Stimulated activated CD8-positive, alpha-beta memory T cell treated with anti-CD3 and anti-CD28 coated beads, Interleukin-7, amount 100 ng/mL, for 48 hours (primary cell): ENCODE measurements at places on chromosomes 3 and 15.

DNA sequence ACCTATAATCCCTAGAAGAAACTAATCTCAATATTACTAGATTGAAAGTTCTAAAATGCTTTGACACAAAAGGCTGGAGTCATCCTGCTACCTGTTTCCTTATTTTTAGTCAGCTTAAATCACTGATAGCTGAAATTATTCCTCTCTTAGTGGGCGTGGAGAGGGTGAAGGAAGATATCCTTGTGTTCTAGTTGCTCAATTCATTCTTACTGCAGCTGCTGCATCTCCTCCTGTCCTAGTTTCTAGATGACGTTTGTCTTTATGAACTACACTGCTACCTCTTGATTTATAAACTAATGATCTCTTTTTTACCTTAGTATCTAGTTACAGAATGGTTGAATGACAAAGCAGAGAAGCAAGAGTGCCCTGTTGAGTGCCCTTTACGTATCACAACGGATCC is 50.7 kb downstream of the SETD5 start:
- no peak for DNase-seq

DNA sequence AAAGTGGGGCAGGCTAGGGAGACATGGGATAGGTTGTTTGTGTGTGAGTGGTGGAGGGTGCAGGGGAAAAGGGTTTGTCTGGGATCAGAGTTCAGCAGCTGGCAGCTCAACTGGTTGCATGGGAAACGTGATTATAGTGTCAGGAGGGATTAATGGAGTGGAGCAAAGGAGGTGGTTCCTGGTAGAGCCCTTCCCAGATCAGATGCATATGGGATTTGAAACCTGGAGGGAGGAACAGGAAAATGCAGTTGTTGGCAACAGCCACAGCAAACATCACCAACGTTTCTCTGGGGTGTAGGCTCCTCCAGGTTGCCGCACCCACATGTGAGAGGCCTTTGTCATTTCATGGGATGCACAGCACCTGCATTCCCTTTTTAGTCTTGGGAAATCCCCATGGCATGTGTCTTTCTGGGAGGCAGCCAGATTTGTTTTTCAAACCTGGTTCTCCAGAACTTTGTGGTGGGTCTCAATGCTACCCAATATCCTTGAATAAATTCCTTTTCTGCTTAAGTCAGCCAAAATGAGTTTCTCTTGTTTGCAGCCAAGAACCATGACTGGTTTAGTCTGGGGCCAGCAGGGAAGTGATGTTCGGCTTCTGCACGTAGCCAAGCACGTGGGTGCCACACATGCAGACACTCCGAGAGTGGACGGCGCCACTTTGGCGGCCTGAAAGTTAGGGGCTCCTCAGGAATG is 61.3 kb downstream of the BDH1 start:
- no peak for DNase-seq

GRCh38 chr3:29398787-29399186 is 117.9 kb downstream of the RBMS3 start:
- no peak for DNase-seq

DNA sequence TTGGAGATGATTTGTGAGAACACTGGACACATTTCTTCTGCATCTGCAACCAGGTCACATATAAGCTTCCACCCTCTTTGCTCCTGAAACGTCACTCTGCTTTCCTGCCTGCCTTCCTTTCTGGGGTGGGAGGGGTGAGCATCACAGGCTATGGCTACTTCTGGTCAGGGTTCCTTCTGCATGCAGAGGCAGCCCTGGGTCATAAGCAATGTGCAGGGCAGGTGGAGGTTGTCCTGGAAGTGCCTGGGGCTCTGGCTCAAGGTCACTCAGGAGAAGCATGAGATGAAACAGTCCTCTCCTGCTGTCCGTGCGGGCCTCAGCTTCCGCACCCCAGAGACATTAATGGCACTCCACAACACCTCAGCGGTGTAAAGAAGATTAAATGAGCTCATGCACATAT is 15.1 kb downstream of the SLC6A20 start:
- no peak for DNase-seq

DNA sequence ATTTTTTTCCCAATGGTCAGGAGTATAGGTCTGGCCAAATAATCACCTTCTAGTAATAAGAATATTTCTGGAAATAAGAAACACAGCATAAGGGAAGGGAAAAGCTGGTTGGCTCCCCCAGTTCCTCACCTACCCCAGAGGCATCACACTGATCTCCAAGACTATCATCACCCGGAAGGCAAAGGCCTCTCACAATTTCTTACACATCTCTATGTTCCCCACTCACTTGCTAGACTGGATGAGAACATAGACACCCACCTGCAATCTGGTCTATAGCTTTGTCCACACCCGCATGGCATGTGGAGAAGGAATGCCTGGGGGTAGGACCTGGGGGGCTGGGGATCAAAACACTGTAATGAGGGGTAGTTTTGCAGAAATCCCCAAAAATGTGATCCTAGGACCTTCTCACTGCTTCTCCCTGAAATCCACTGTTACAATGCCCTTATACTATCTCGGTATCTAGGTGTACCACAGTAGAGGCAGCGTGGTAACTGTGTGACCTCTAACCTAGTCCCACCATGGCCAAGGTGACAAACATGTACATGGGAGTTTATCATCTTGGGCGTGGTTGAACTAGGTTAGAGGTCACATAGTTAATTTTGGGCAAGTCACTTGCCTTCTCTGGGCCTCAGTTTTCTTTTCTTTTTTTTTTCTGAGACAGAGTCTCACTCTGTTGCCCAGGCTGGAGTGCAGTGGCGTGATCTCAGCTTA is 29.5 kb upstream of the NRROS start:
- no peak for DNase-seq

DNA sequence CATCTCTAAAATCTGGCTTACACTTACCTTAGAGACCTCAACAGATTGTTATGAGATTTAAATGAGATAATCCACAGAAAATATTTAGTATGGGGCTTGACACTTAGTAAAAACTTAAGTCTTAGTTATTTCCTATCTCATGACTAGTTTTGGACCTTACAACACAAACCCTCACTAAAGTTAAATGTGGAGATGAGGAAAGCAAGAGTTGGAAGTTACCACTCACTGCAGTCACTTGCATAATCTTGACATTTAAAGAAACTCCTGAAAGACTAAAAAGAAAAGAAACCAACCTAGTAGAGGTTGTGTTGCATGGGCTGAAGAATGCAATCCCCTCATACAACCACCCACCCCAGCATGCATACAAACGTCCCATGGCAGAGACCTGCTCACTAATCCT is 40.1 kb downstream of the ITGB5 start:
- no peak for DNase-seq

GRCh38 chr3:159922861-159923312 is 65.7 kb upstream of the IL12A start:
- DNase-seq, result no peak

- no peak for DNase-seq
Measured at GRCh38 chr3:151933234-151933853, 59.9 kb downstream of the SUCNR1 start.

DNA sequence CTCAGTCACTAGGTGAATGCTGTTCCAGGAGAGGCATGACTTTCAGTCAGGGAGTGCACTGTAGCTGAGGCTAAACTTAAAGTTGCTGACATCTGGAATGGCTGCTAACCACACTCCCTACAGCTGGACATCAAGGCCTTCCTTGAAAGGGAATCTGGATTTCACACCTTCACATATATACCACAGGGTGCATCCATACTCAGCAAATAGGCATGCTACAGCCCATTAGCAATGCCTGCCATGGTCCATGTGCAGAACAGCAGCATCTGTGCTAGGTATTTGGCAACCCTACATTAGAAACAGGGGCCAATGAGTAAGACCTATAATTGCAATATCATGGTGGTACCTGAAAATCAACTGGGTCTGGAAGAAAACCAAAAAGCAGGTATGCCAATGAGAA is 74.8 kb downstream of the SNTN start:
- no peak for DNase-seq

DNA sequence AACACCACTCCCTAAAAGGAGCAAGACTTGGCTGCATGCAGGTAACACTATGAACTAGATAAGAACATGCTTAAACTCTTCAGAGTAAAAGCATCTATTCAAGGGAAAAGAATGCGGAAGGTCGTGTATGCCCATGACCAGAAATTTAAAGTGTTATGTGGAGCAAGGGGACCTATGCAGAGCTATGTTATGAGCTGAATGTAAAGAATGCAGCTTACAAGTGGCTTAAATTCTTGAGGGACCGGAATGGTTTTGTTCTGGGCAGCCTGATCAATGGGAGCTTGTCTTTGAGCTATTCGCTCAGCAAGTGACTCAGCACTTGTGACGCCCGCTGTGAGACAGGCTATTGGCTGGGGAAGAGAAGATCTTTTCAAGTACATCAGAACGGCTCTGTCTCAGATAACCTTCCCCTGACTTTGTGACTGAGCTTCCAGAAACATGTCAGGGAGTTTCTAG is 367.5 kb upstream of the THBS1 start:
- DNase-seq, result no peak

DNA sequence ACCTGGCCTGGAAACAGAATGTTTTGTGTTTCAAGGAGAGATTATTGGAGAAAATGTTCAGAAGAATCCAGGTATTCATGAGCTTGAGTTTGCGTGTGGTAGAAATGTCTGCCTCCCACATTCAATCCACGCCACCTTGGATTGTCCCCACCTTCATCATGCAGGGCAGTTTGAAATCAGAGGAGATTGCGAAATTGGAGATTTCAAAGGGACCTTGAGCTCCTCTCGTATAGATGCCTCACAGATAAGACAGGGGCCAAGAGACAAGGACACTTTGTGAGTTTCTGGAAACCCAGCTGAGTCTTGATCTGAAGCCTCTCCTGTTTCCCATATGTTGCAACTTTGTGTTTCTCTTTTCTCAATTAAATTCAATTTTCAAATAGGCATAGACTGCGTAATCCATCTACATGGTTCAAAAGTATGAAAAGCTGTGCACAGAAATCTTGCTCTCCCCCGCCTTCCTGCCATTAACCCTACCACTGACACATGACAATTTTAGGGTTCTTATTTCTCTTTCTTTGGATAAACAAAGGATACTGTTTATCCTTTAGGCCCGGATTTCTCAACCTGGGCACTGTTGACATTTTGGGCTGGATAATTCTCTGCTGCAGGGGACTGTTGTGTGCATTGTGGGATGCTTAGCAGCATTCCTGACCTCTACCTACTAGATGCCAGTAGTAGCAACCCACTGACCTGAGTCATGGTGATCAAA is 53.8 kb downstream of the CMTM8 start:
- DNase-seq, result no peak

DNA sequence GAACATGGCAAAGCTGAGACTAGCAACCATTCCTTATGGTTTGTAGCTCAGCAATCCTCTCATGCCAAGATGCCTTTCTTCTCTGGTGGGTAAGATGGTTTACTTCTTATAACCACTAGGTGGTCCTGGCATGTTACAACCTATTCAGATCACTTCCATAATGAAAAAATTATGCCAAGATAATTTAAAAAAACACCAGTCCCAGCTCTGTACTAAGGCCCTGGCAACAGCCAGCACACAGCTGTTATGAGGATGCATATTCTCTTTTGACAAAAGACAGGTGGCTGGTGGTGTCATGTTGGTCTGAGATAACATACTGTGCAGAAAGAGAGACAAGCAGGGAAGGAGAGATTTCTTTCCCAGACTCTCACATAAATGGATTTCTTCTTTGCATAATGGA is 65.7 kb upstream of the FRMD4B start:
- DNase-seq, result no peak

GRCh38 chr15:98845138-98845884 is 162.3 kb downstream of the PGPEP1L start:
- no peak for DNase-seq

DNA sequence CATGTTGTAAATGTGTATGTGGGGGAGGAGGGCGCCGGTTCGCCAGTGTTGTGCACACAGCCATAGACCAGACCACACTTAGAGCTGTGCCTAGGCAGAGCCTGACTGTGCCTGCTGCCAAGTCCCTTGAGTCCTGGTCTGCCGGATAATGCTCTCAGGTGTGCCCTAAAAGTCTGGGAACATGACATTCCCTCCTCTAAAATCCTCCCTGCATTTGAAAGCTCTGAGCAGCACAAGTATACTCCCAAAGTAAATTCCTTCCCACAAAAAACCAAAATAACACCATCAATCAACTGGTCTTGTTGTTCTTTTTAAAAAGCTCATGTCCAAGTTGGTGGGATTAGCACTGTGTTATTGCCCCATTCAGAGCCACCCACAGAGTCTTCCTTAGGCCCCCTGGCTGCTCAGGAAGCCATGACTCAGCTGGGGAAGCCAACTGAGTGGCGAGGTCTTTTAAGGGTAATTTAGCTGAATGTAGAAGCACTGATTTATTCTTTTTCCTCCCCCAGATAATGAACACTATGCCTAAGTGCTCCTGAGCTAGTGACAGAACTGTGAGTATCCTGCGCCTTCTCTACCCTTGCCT is 147.8 kb upstream of the MCTP2 start:
- DNase-seq, result no peak

- no peak for DNase-seq
Measured at GRCh38 chr3:171055336-171056178, 29.0 kb upstream of the SLC2A2 start.

GRCh38 chr3:140870351-140870750 is 71.3 kb upstream of the SLC25A36 start:
- DNase-seq, result no peak

DNA sequence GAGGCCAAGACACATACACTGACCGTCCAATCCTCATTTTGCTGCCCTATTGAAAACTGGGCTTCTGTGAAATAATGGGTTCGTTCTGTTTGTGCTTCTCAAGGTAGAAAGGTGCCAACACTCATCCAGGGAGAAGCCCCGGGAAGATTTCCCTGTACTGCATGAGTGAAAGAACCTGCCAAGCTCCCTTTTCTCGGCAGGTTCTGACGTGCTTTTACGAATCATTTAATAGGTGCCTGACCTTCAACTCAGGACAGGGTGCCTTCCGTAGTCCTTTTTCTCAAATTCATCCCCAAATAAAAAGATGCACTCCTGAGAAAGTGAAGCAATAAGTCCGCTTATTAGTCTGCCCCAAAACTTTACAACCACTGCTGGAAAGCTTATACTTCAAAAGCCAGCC is 64.2 kb downstream of the B3GNT5 start:
- DNase-seq, result no peak

- DNase-seq, result no peak
Measured at GRCh38 chr3:120274739-120275167, 10.3 kb downstream of the GPR156 start.

DNA sequence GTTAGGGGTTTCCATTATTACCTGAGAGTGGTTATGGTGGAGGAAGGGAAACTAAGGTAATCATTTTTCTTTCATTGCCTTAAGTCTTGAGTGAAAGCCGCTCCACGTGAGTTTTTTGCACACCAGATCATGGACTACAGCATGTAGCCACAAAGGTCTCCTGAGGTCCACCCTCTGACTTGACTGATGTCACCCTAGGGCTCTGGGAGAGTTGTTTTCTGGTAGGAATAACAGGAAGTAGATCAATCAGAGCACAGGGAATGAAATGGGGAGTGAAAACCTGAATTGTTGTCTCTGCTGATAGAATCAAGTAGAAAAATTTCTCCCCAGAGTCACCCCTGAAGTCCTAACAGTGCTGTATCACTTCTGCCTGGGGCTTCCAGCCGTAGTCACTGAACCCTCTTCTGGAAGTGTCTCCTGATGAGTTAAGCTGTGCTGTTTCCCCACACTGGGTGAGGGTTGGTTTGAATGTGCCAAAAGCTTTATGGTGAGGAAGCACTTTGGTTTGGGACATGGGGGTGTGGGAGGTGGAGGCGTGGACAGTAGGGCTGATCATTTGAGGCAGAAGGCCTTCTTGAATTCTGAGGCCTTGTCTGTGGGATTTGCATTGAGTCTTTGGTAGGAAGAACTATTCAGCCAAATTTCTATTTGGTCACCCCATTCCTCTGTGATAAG is 64.3 kb downstream of the SLCO3A1 start:
- no peak for DNase-seq

- no peak for DNase-seq
Measured at GRCh38 chr15:92908713-92909057, 8.6 kb downstream of the CHD2 start.
